ENCODE measurements at places on chromosomes 3 and 15.

DNA sequence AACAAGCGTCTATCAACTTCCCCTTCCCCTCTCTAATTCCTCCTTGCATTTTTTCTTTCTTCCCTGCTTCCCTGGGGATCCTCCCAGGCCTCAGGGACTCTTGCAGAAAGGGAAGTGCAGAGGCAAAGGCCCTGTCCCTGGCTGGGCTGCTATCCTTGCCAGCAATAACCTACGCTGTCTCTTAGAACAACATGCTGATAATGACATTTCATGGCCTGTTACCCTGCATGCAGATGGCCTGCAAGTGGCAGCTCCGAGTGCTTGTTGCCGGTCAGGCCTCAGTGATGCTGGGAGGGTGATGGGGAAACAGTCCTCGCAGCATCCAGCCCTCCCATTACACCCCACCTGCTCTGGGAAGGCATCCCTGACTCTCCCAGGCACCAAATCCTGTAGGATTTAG is 167.6 kb downstream of the RAB11A start:
- DNase-seq, result no peak

- DNase-seq, result peak; percentile 37
These were observed 792 bp downstream of the ATP13A3 start for GRCh38 chr3:194485881-194486539.

- DNase-seq, result no peak
These were observed 420 bp downstream of the KCNH8 start for GRCh38 chr3:19148768-19149091.

DNA sequence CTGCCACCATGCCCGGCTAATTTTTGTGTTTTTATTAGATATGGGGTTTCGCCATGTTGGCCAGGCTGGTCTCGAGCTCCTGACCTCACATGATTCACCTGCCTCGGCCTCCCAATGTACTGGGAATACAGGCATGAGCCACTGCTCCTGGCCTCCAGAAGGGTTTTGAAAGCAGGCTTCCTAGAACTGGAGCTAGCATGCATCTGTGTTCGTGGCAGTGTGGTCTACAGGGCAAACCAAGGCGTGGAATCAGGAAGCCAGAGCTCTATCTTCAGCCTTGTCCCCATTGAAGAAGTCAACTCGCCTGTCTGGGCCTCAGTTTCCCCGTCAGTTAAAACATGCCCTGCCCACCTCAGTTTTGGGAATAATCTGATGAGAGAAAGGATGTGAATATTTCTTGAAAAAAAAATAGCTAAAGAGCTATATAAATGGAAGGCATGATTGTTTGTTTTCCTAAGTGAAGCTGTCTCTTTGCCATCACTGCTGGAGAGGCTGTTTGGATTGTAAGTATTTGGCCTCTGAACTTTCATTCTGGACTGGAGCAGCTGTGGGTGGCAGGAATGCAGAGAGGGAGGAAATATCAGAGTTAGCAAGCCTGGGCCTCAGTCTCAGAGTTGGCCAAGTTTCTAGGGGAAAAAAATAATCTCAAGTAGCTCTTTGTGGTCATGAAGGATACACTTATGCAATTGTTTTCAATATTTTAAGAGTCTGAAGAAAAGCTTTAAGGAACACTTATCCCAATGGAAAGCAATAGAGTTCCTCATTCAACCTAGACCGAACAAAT is 36.5 kb upstream of the UACA start:
- DNase-seq, result no peak

DNA sequence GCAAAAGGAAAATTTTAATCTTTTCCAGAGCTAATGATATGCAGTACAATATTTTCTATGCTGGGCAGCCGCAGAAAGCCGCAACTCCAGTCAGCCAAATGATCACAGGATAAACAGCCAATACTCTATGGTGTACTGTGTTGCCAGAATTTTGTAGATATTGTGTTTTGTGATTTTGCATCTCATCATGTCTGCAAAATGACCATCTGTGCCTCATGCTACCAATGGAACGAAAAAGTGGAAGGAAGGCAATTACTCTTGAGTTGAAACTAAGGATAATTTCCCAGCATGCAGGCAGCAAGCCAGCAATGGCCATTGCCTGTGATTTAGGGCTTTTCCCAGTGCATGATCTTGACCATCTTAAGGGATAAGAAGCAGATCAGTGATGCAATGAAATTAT is 891.9 kb downstream of the PLOD2 start:
- DNase-seq, result no peak

DNA sequence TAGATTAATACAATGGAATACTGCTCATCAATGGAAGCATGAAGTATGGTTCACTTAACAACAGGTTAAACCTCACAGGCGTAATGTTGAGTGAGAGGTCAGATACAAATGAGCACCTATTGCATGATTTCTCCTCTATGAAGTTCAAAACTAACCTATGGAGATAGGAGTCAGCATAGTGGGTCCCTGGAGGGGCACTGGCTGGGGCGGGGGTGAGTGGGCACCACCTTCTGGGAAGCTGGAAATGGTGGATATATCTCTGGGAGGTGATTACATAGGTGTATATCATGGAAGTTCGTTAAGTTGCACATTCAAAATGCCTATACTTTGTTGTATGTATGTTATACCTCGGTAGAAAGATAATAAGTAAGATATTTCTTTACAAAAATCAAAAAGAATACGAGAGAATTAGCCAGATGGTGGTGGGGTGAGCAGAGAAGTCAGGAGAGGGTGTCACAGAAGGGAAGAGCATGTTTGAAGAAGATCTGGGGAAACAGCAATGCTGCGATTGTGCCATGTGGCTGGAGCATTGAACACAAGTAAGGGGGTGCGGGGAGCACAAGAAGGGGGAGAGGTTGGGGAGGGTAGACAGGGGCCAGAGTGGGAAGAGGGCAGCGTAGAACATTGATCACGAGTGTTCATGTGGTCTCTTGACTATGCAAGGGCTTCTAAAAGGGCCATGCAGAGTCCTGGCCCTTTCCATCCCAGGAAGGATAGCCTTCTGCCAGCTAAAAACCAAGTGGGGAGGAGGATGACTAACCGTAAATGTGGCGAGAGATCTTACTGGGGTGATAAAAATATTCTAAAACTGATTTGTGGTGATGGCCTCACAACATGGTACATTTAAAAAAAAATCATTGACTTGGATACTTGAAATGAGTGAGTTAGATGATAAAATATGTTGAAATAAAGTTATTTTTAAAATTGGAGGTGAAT is 30.2 kb downstream of the ITGA11 start:
- DNase-seq, result no peak

- DNase-seq, result no peak
These were observed 53.1 kb downstream of the HEG1 start for GRCh38 chr3:125002414-125003368.

- DNase-seq, result no peak
These were observed 49.5 kb upstream of the HACD2 start for GRCh38 chr3:123634149-123635051.

DNA sequence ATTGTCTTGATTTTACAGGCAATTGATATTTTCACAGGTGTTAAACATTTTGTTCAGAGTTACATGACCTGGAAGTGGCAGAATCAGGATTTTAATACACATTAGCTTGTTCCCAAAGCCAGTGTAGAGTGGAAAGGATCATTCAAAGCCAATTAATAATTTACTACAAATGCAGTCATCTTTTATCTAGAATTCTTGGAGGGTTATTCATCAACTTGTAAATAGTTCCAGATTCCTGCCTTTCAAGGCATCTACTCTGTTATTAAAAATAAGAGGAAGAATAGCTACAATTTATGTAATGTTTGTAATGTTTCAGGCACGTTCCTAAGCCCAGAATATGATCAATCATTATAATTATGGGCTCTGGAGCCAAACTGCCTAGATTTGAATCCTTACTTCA is 358.5 kb downstream of the ZNF385D start:
- no peak for DNase-seq

DNA sequence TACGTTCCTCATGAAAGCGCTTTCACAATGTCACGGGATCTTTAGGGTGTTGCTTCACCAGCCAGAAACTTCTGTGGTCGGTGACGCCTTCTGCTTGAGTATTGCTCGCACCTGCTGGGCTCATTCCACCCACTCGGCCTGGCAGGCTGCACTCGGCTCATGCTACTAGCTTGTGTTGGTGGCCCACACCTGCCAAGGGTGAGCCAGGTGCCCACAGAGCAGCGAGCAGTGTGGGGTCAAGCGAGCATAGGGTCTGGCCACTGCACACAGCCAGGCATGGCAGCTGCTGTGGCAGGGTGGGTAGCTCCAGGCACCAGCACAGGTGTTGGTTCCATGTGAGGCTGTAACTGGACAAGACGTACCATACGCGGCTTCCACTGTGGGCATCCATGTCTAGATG is 202.9 kb upstream of the CADM2 start:
- DNase-seq, result no peak

DNA sequence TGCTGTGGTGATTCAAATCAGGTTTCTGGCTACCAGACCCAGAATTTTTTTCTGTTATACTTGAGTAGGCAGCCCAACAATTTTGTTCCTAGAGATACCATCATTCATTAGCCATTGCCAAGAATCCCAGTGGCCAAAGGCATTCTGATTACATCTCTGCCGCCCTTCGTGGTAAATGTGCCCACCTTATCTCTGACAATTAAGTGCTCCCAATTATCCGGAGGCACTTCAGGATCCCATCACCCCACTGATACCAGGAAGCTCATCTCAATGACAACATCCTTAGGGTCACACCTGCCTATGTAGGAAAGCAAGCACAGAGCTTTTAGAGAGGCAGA is 43.2 kb upstream of the RPL35A start:
- no peak for DNase-seq

GRCh38 chr3:30600572-30600971 is 5.8 kb upstream of the TGFBR2 start:
- no peak for DNase-seq

- DNase-seq, result no peak
These were observed 14.4 kb upstream of the C3orf80 start for GRCh38 chr3:160210799-160211221.

- no peak for DNase-seq
These were observed 378.5 kb downstream of the DIPK2A start for GRCh38 chr3:144350125-144350524.

- DNase-seq, result no peak
These were observed 288.0 kb upstream of the TBC1D5 start for GRCh38 chr3:18030371-18030870.

GRCh38 chr15:68022061-68022460 is 32.1 kb upstream of the PIAS1 start:
- no peak for DNase-seq

DNA sequence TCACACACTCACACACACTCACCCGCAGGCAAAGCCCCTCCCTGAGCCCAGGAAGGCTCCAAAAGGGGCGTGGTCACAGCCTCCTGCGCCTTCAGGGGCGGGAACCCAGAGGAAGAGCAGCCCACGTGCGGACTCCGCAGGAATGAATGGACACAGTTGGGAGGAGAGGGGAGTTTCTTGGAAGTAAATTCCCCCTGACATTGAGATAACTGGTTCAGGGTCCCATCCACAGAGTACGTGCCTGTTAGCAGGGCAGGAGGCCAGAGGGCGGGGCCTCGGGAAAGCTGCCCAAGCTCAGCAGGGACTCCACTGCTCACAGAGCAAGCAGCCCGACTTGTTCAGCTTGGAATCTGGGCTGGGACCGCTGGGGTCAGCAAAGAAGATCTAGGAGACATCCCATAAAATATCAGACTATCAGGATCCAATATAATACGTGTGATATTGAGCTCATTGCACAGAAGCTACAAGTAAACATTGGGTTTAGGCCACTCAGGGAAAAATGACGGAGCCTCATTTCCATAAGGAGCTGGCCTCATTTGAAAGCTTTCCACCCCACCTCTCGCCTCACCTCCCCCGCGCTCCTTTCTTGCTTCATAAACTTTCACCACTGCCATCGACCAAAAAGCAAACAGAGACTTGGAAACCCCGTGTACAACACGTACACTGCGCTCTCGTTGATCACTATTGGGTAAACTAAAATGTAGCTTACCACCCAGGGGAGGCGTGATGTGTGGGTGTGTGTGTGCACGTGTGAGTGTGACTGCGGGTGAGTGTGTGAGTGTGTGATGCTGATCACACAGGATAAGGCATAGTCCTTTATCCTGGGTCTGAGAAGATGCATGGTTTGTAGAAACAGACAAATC is 36.0 kb downstream of the TM2D3 start:
- peak; percentile 83 for DNase-seq

- DNase-seq, result no peak
These were observed 50.5 kb upstream of the FBN1 start for GRCh38 chr15:48695827-48696573.

- no peak for DNase-seq
These were observed 98.7 kb upstream of the ZPLD1 start for GRCh38 chr3:102336130-102336529.

DNA sequence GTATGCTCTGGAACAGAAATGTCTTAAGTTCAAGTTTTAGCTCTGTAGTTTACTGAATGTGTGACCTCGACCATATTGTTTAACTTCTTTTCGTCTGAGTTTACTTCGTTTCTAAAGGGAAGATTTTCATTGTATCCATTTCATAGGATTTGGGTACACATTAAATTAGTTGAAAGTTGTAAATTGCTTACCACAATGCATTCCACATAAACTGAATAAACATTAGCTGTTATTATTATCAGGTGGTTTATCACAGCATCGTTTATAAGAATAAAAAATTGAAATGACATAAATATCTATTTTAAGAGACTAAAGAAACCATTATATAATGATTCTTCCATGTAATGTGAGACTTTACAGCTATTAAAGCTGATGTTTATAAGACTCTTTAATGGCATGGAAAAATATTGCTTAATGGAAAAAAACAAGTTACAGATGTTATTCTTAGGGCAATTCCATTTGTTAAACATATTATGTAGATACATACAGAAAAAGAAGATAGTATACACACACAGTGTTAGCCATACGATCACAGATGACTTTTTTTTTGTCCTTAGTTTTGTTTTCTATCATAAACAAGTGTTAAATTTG is 342.3 kb upstream of the SGO1 start:
- no peak for DNase-seq

- no peak for DNase-seq
These were observed 1.8 kb downstream of the BCHE start for GRCh38 chr3:165835431-165835830.

- no peak for DNase-seq
These were observed 95.3 kb upstream of the DLG1 start for GRCh38 chr3:197393711-197394110.

- no peak for DNase-seq
These were observed 8.1 kb upstream of the CSPG5 start for GRCh38 chr3:47586746-47587145.

- DNase-seq, result no peak
These were observed 297.6 kb upstream of the C2CD4B start for GRCh38 chr15:62462721-62463120.

DNA sequence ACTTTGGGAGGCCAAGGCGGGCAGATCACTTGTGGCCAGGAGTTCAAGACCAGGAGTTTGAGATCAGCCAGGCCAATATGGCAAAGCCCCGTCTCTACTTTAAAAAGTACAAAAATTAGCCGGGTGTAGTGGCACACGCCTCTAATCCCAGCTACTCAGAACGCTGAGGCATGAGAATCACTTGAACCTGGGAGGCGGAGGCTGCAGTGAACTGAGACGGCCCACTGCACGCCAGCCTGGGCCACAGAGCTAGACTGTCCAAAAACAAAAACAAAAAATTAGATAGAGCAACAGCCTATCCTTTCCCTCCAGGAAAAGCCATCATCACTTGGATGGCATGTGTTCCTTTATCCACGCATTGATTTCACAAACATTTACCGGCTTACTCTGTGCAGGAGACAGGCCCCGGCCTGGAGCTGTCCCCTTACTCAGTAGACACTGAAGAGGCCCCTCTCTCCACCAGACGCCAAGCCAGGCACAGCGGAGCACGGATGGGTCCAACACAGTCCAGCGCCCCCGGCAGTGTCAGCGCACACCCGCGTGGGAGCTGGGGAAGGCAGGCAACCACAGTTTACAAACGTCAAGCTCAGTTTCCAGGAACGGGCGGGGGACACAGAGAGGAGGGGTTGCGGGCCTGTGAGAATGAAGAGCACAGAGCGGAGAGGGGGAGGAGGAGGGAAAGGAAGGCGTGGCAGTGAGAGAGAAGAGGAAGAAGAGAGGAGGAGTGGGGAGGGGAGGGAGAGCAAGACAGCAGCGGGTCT is 3.1 kb downstream of the GP5 start:
- peak; percentile 64 for DNase-seq

Measured in iPS-NIHi11 (cell line).